Activated CD4-positive, alpha-beta T cell treated with anti-CD3 and anti-CD28 coated beads, Interleukin-10, Interleukin-2, amounts not matched to agents 100 ng/mL and 50 ng/mL, durations not matched to agents 16 hours and 8 hours (primary cell): ENCODE measurements at places on chromosomes 4 and X.

DNA sequence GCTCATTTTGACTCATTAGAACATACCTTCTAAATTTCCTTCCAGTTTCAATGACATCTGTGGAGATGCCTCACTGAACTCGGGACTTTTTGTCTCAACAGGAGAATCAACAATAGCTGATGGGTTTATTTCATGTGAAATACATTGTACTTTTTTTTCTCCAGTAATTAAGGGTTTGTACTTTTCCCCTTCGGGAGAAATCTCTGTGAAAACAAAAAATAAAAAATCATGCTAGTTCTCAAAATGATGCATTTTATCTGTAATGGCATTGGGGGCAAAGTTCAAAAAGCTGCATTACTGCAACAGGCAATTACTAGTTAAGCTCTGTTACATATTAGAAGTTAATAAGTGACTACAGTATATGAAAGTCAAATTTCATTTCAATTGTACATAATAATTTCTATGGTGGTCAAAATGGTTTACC, 167.3 kb upstream of the SH3RF1 start:
- no peak for DNase-seq

GRCh38 chr4:57220734-57221133, 110.5 kb upstream of the IGFBP7 start:
- no peak for DNase-seq

- no peak for DNase-seq
These were observed 62.6 kb upstream of the KLF3 start for GRCh38 chr4:38601244-38601915.

- DNase-seq = no peak
These were observed 40.1 kb upstream of the LRPAP1 start for GRCh38 chr4:3572363-3572762.
